NCI-H1092 treated with DMSO at 0.1 percent for 48 hours (cell line): ENCODE measurements at places on chromosomes 12 and 14.
A peak's percentile ranks its signal among the peaks of the same experiment; 100 is the strongest.

GRCh38 chr14:96739200-96739910, 57.8 kb upstream of the VRK1 start:
- no peak for DNase-seq

DNA sequence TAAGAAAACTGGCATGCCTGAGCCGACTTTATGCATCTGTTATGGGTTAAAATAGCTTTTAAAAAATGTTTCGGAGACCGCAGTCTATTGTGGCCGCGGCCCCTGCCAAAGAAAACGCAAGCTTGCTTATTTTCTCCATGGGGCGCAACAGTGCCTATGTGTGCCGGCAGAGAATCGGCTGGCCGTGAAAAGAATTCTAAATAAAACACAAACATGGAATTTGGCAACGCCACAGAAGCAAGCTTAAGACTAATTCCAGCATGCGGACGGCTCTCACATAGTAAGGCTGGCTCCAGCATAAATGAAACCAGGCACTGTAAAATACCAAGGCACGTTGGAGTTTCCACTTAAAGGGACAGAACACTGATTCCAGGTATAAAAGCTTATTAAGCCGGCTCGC, 56.7 kb downstream of the BCL11B start:
- DNase-seq: no peak

DNA sequence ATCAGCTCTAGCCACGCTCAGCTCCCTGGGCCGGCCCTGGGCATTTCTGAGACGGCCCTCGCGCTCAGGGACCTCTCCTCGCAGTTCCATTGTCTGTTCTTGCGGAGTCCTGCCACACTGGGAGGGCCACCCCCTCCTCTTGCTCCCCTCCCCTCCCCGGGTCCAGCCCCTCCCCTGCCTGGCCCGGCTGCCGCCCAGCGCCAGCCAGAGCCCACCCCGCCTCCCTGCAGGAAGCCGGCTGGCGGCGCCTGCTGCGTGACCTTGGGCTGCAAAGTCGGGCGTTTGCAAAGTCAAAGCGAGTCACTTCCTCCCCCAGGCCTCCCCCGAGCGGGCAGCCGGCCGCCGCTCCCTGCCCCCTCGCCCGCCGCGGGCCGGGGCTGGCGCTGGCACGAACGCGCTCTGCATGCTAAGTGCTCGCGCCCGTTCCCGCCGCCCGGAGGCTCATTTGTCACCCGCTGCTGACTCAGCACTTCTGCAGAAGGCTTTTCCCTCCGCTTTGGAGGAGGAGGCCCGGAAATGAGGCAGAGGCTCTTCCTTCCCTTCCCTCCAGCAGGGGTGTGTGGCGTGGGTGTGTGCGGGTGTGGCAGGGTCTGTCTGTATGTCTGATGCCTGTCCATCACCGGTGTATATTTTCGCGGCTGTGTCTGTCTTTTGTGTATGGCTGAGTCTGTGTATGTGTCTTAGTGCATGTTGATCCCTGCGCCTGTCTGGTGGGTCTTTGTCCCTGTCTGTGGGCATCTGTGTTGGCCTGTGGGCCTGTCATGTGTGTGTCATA, 72.0 kb downstream of the IRF2BPL start:
- DNase-seq: peak; percentile 93

GRCh38 chr12:76153616-76154015, 69.1 kb upstream of the NAP1L1 start:
- no peak for DNase-seq

DNA sequence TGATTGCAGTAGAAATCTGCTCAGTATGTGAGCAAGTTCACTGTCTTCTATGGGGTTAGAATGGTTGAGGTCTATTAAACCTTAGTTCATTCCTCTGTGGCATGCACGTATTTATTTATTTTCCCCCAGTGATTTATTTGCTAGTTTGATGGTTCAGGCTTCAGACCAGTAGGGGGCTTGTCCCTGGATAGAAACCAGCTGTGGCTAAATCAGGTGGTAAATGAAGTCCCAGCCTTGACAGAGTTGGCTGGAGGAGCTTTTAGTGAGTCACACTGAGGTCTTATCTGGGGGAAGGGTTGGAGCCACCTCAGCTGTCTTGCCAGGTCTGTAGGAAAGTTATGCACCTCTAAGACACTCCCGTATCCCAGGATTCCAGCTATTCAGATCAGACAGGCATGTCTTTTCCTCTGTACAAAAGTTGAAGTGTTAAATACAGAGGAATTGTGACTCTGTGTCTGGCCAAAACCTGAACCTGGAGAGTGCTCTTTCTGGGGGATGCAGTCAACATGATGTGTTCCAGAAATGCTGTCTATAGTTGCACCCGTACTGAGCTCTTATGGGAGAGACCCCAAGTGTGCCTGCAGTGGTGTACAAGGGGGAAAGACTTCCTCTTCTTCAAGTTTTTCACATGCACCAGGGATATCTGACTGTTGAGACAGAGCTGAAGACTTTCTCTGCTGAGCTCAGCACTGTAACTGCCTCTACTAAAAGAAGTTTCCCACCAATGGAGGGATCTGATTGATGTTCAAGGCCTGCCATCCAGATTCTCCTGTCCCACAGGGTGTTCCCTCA, 1322.1 kb downstream of the TMEM121 start:
- DNase-seq: no peak

DNA sequence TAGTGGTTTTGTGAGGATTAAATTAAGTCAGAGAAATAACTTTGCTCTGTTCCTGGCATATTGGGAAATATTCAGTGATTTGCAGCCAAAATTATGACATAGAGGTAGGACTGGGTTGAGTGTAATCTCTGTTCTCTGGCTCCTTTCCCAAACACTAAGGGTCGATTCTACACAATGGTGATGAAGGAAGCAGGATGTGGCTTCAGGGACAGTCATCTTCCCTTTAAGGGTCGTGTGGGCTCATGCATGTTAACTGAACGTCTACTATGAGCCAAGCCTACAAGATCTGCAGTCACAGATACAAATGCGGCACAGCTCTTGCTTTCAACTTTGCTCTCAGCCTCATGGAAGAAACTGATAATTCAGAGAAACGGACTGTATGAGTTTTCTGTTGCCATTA, 381.6 kb downstream of the VRK1 start:
- DNase-seq: no peak

GRCh38 chr12:42957136-42957535, 367.6 kb upstream of the PRICKLE1 start:
- no peak for DNase-seq

DNA sequence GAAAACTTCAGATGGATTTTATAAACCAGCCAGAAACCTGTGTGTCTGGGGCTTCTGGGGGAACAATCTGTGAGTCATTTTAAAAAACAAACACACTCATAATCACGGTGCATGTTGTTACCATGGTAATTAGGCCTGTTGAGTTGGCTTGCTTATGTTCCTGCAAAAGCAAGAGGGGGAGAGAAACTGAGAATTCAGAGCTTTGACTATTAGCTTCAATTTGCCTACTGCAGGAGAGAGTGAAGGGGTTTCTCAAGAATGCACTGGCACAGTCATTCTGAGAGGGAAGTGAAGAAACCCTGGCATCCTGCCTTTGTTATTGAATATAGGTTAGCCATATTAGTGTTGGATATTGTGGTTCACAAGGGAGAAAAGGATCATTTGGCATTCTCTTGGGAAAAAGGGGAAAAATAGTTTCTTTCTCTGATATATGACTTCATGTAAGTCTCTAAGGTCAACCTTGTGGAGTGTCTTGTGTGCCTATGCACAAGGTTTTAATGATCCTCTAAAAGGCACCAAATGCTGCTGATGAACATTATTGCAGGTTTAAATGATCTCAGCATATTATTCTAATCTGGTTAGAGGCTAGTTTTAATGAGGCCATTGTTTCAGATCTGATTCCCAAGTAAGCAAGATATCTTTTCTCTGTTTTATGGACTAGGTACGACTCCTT, 12.9 kb downstream of the GNG2 start:
- peak; percentile 89 for DNase-seq

GRCh38 chr12:89299931-89300330, 52.4 kb downstream of the DUSP6 start:
- DNase-seq: no peak

GRCh38 chr14:91754819-91755218, 22.9 kb upstream of the CATSPERB start:
- DNase-seq: peak; percentile 22

DNA sequence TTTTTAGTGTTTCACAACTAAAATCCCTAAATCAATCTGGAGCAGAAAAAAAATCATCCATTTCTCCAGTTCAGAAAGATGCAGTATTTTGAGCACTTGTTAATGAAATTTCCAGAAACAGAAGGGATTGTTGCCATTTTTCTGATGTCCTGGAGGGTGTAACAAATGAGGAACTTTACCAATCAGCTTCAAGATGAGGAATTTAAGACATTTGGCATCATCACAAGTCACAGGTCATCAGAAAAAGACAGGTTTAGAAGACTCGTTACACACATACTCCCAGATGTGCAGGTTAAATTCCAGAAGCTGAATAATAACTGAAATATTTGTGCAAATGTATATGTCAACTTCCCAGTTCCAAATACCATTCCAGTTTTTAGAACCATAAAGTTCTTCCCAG, 482 bp upstream of the PSMC1 start:
- DNase-seq: no peak

DNA sequence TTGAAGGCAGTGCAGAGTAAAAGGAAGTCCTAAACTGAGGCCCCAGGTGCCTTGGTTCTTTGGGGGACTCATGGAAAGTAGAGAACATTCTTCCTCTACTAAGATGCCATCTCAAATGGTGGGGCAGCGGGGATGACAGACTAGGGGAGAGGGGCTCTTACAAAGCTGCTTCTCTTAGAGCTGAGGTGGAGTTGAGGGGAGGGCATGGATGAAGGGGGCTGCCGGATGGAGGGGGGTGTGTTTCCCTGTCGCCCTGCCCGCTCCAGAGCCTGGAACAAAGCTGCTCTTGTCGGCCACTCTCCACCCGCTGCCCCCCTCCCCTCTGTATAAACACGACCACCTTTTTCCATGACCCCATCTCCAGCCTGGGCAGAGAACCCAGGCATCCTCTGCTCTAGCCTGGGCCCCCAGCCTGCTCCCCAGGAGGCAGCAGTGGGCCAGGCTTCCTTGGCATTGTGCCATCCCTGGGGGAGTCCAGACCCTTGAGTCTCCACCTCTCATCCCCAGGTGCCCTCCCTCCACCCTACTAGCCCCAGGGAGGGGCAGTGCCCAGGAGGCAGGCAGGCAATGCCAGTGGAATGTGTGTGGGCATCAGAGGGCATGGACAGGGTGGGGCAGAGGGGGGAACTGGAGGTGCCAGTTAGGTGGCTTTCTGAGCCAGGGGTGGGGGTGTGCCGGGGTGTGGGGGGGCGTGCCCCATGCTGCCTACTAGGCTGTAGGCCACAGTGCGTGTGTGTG, 1.7 kb downstream of the RARG start:
- DNase-seq: no peak

DNA sequence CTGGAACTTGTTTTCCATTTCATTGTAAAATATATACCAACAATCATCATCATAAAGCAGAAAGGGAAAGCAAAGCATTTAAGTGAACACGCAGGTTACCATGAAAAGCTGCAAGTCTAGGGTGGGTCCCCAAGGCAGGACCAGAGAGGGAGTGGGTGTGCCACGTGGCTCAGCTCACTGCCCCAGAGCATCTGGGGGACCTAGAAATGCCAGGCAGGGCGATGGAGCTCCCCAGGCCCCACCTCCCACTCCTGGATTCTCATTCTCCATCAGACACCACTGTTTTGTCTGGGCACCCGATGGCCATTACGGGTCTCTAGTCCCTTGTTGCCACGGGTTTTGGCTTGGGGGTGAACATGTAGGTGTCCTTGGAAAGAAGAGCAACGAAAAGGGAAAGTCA, 34.7 kb downstream of the BCL11B start:
- no peak for DNase-seq

- DNase-seq: no peak
Measured at GRCh38 chr12:103109861-103110260, 152.4 kb downstream of the ASCL1 start.

GRCh38 chr12:42140901-42141300, 3.8 kb downstream of the GXYLT1 start:
- no peak for DNase-seq

GRCh38 chr14:99195602-99196309, 76.2 kb downstream of the BCL11B start:
- peak; percentile 87 for DNase-seq

GRCh38 chr12:26554332-26554731, 278.7 kb downstream of the ITPR2 start:
- no peak for DNase-seq

DNA sequence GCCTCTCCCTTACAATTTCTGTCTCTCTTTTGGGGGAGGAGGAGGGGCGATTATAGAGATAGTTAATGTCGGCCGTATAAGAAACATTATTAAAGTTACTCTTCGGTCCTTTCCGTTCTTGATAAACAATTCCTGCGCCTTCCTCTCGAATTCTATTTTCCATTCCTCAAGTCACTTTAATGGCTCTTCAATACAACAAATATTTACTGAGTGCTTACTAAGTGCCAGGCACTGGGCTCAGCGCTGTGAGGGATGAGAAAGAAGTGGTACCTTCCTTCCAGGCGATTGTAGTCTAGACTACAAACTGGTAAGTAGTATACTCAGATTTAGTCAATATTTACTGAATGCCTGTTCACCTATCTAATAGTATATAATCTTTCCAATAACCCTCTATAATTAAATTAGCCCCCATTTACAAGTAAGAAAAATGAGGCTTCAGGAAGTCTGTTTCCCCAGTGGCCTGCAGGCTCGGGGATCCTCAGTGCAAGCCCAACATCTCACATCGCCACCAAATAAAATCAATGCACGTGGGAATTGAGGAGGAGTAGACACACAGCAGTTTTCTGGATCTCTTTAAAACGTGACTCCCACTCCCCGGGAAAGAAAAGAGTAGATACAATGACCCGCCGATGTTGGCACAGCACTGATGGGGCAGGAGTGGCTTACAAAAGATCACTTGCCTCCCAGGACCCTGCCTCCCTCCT, 589 bp upstream of the ZNF219 start:
- peak; percentile 38 for DNase-seq

DNA sequence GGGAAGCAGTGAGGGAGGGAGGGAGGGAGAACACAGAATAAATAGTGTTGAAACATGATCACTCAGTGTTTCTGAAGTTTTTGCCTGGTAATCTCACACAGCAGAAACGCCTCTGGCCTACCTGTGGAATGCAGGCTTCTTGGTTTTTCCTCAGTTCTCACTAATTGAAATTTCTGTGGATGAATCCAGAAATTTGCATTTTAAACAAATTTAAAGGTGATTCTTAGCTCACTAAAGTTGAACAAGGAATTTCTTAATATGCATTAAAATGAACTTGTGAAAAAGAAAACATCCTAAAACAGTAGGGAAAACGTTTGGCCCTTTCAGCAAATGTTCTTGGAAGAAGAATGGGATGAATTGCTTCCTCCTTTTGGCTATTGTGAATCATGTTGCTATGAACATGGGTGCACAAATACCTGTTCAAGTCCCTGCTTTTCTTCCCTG, 1.4 kb downstream of the RNASE9 start:
- no peak for DNase-seq

DNA sequence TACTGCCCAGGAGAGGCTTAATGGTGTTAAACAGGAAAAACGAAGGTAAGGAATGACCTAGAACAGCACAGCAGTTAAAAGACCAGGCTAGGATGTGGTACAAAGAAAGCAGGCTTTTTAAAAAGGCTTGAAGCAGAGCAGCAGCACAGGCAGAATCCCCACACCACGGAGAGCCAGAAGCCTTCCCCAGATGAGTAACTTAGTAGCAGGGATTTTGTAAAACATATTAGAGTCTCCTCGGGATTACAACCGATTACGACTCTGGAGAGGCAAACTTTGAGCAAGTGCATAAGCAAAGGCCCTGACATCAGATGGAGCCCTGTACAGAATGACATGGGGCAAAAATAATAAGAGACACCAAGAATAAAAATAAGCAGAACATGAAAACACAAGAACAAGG, 37.1 kb upstream of the DHRS4 start:
- DNase-seq: no peak
